Activated T-cell treated with anti-CD3 and anti-CD28 coated beads for 4 hours (primary cell): ENCODE measurements at places on chromosomes 6 and 20.

DNA sequence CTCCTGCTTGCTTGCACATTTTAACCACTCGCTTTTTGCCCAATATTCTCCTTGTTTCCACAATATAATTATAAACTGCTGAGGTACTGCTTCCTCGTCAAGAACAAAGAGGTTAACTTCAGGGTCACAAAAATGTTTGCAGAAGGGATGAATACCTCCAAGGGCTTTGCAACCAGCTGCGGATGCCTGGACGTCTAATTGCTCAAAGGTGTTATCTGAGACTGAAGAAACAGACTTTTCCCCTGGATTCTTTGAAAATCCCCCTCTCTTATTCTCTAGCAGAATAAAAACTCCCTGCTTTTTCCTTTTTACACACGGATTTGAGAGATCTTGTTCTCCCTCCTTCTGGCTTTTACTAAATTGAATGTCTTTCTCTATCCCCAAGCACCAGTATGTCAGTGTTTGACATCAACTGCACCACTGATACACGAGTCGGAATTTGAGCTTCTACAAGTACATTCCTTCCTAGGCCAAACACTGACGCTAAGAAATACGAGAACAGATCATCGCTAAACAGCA is 336 bp upstream of the SMPDL3A start:
- DNase-seq, result no peak

- no peak for DNase-seq
Measured at GRCh38 chr20:46122071-46122470, 4.0 kb downstream of the CD40 start.

- DNase-seq, result no peak
Measured at GRCh38 chr20:63074182-63074581, 67.4 kb upstream of the BHLHE23 start.

GRCh38 chr6:878179-878578 is 185.2 kb upstream of the EXOC2 start:
- no peak for DNase-seq

DNA sequence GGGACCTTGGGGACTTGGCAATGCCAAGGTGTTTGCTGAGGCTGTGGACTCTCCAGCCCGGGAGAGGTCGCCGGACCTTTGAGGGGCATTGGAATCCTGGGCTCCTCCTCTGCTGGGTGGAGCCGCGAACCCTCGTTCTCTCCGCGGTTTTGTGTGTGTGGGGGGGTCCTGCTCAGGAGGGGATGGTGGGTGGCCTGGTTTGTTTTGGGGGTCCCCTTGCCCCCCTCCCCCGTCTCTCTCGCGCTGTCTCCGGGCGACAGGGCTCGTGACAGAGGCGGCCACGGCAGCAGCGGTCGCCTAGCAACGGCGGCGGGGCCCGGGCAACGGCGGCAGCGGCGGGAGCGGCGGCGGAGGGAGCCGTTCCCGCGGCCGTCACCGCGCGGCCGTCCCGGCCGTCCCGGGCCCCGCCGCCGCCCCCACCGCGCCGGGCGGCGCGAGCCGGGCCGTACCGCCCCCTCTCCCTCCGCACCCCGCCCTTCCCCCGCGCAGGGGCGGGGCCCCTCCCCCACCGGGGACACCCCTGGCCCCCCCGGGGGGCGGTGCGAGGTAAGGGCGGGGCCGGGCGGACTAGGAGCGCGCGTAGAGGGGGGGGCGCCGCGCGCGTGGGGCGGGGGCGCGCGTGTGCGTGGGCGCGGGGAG is 7.8 kb downstream of the SYNGAP1 start:
- peak; percentile 62 for DNase-seq

GRCh38 chr6:108127056-108127455 is 38.8 kb upstream of the NR2E1 start:
- DNase-seq, result no peak

- no peak for DNase-seq
Measured at GRCh38 chr6:161115468-161115867, 123.9 kb downstream of the MAP3K4 start.

DNA sequence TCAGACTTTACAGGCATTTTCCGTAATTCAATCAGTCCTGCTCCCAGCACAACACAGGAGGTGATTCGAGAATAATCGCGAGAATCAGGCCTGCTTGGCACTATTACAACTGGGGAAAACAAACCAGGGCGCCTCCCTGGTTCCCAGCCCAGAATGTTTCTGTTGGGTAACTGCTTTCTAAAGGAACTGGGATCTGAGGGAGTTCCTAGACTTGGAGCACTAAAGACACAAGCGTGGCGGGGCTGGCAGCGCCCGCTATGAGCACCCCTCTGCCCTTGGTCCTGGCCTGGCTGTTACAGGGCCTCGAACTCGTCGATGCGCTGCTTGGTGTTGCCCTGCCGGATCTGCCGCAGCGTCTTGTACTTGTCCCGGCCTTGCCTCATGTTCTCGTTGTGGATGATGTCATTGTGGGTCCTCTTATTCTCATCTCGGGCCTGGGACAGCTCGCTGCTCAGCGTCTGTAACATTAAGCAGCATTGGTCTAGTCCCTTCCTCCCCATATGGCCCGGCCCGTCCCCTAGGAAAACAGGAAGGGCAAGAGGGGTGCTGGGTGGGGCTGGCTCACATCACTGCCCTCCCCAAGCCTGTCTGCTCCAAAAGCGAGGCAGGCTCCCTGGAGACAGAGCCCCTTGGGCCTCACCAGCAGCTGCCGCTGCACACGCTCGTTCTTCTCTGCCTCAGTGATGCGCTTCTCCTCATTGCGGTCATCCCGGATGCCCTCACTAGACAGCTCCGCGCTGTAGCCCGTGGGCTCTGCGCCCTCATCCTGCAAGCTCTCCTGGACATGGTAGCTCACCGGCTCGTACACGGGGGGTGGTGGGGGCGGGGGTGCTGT is 52.3 kb downstream of the EZR start:
- no peak for DNase-seq

DNA sequence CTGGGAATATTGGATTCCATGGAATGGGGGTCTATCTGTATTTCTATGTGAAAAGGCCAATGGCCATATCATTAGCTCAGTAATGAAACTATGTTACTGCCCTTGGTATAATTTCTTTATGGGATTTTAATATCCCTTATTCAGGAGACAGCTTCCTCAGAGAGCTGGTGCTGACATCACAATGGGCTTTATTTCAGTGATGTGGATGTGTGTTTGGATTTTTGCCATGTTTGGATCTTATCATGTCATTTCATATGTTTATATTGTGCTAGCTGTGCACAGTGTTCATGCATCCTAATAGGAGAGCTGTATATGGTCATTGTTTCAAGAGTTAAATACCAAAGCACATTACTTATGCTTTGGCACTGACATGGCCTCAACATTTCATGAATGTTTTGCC is 806.1 kb upstream of the MAP3K7 start:
- DNase-seq, result no peak

DNA sequence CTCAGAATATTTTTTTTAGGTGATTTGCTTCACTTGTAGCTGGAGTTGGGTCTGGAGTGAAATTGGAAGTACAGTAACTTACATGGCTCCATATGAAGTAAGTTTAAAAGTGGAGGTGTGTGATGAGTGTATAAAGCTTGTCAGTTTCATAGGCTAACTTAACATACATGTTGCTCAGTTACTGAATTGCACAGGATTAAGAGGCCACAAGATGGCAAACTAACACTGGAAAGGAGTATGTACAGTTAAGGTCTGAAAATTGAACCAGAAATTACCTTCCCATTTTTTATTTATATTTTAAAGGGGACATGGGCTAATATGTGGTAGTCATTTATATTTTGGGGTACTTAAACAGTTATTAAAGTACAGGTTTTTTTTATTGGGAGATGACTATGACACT is 45.3 kb upstream of the SMIM8 start:
- no peak for DNase-seq

GRCh38 chr20:32971703-32972161 is 32.5 kb downstream of the SUN5 start:
- DNase-seq, result no peak

DNA sequence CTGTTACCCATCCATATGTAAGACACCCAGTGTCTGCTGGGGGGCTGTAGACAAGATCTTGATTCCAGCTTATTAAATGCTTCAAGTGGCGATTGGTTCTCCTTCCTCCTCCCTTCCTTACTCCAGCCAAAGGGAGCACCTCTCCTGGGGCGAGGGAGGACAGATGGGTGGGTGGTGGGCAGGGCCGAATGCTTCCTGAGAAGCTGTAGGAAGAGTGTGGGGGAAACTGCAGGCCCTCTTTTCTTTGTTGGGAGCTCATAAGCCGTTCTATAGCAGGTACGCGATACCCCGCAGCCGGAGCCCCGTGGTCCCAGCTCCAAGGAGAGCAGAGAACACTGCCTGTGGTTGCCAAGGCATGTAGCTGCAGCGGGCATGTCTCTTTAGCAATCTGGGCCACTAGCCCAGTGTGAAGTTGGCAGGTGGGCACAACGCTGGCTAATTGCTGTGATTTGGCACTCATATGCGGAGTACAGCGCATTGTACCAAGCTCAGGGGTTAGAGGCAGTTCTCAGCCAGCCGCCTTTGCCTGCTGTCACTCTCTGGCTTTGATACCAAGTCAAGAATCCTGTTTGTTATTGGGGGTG is 14.7 kb upstream of the KCNG1 start:
- no peak for DNase-seq

- no peak for DNase-seq
Measured at GRCh38 chr6:70474751-70475150, 61.4 kb downstream of the FAM135A start.

DNA sequence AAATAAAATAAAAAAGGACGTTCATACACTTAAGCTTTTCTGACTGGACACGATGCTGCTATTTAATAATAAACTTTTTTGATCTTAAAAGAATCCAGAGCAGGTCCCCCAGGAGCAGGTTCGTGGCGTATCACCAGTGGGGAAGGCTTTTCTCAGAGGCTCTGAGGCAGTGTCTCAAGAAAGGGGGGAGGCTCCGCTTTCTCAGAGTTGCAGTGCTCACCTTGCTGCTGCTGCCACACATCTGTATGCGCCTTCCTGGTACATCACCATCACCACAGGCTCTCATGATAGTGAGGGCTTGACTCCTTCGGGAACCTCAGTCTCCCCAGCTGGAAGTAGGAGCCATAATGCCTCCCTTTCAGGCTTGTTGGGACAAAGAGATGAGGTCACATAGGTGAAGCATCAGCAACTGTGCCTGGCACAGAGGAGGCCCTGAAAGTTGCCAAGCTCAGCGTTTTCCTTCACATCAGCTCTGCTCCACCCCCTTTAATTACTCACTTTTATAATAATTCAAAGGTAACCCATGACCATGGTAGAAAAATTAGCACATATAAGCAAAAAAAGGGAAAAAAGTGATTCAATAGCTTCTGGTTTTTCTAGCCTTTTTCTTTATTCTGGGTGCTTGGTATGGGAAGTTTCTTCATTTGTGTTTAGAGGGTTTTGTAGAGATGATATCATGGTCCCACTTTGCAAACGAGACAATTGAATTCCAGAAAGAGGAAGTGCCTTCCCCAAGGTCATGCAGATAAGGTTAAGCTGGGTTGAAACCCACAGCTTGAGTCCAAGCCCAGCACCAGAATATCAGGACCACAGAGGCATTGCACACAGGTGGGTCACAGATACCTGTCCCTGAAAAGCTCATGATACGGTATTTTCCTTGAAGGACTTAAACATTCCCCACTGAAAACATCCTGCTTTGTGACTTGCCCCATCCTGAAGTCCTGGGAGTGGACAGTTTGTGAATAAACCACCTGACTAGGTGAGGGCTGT is 24.5 kb downstream of the SRSF3 start:
- DNase-seq, result no peak

DNA sequence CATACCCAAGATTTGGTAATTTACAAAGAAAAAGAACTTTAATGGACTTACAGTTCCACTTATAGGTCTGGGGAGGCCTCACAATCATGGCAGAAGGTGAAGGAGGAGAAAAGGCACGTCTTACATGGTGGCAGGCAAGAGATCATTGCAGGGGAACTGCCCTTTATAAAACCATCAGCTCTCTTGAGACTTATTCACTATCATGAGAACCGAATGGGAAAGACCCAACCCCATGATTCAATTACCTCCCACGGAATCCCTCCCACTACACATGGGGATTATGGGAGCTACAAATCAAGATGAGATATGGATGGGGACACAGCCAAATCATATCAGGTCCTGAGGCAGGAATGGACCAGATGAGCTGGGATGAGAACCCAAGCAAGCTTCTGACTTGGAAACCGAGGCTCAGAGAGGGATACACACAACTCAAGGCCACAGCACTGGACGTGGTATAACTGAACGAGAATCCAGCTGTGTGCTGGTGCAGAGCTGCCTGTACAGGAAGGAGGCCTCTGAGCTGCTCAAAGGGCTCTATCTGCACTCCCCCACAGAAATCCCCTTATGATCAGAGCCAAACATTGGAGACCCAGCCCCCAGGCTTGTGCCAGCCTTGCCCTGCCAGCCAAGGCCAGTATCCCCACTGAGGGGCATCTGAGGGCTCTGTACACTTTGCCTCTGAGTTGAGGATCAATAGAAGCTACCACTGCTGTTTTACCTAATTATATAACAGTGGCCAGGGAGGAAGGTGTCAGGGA is 137.8 kb downstream of the CEBPB start:
- DNase-seq, result no peak

DNA sequence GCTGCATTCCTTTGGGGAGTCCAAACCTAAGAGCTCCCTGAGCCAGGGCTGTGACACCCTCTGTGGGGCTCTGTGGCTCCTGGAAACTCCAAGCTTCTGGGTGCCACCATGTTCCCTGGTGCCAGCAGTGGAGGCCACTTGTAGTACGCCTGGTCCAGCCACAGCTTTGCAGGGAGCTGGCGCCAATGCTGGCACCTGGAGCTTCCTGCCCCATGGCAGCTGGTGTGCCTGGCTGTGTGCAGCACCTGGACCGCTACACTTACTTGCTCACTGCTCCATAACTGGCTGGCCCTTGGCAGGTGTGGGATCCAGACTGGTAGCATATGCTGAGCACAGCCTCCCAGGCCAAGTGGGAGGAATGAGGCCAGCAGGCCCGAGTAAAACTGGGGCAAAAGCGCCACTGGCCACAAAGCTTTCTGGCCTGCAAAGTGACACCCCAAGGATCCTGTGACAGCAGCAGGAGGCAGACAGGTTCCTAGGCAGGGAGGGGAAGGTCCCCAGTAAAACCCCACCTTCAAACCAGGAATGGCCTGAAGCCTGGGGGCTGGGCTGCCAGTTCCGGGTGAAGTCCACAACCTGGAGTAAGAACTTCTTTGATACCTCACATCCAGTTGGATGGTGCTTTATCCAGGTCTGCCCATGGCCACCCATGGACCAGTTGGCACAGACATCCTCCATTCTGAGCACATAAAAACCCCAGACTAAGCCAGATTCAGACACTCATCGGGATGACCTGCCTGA is 461.0 kb downstream of the TBC1D32 start:
- no peak for DNase-seq

DNA sequence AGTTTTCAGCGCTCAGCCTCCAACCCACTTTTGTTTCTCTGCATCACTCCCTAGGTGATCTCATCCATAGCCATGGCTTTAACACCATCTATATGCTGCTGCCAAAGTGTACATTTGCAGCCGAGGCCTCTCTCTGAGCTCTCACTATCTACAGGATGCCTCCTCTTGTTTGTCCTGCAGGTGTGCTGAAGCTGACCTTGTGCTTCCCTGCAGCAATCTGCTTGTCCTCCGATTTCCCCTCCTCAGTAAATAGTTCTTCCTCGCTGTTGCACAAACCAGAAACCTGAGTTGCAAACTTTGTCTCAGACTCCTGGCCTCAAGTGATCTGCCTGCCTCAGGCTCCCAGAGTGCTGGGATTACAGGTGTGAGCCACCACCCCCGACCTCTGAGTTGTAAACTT is 3.7 kb upstream of the TXNDC5 start:
- DNase-seq, result no peak
